HFFc6 (cell line): ENCODE measurements at places on chromosomes 6 and 20.

GRCh38 chr6:5424726-5425125, 163.4 kb downstream of the FARS2 start:
- DNase-seq, result no peak

- no peak for DNase-seq
Observed at GRCh38 chr6:109458774-109459531, 3.4 kb upstream of the MICAL1 start.

- no peak for DNase-seq
Observed at GRCh38 chr6:73169111-73169510, 56.2 kb downstream of the KHDC1L start.

DNA sequence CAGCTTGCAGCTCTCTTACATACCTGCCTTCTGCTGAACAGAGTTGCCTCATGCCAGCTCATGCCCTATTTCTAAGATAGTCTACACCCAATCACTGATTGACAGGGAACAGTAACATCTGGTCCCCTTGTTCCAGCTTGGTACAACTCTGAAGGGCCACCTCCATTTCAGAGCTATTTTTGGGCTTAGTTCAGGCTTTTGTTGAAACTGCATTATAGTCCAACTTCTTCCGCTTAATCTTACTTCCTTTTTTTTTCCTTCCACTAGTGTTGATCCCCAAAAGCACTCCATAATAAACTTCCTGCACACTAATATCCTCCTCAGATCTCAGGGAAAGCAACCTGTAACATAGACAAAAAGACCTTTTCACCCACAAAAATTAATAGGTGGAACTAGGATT, 65.7 kb upstream of the TNFRSF21 start:
- no peak for DNase-seq

DNA sequence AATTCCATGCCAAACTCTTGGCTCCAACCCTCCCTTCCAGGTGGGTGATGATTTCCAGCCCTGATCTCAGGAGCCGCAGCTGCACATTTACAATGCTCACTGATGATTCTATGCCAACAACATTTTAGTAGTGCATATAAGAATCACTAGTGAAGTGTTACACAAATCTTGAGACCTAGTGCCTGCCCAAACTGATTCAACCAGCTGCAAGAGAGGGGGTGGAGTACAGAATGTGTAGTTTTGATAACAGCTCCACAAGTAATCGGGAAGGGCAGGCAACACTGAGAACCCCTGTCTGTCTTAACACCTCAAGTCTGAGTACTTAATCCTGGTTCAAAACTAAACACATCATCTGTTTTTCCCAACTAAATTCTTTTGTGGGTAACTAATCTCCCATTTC, 91.7 kb downstream of the PRDM1 start:
- DNase-seq, result no peak

DNA sequence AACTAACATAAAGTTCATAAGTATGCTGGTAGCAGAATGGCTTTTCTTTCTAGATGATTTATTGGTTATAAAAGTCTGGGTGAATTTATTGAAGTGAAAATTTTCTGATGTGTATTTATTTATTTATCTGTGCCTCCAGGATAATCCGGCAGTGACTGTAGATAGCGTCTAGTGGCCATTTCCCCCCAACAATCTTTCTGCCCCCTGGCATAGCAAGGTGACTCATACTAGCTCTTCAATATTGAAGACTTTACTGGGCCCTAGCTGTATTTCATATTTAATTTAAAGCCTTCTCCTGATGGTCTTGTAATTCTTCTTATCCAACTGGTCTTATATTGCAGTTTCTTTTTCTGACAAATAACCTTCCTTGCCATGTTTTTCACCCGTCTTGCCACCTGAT, 154.1 kb upstream of the SGK1 start:
- no peak for DNase-seq

DNA sequence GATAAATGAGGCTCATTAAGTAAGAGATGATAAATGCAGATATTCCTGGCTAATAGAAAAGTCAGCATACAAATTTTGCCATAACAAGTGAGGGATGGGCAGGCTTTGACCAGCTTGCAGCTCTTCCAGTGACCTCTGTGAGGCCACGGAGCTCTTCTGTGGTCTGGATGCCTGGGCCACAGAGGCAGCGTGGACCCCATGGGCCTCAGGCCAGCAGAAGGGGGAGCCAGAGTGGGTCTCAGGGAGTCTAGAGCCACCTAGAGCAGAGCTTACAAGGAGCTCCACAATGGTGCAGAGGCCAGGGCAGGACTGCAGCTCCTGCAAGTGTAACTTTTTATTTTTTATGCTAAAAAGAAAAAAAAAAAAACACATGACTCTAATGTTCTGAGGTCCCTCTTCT, 165.1 kb downstream of the ARID1B start:
- DNase-seq, result no peak

- no peak for DNase-seq
Observed at GRCh38 chr6:16389642-16390041, 151.3 kb downstream of the GMPR start.

GRCh38 chr6:84346372-84346771, 118.9 kb upstream of the CEP162 start:
- DNase-seq, result no peak

DNA sequence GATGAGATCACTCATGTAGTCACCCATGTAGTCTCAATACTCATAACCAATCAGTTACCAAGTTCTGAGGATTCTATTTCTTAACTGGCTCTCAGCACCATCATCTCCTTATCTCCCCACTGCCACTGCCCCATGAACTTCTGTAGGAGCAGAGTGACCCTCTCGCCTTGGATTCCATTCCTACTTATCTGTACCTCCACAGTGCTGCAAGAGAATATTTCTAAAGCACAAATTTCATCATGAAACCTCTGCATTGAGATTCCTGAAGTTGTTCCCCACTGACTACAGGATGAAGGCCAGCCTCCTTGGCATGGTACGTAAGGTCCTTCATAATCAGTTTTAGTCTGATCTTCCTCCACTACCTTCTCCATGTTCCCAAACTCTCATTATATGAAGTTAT, 34.8 kb downstream of the BACH2 start:
- no peak for DNase-seq

DNA sequence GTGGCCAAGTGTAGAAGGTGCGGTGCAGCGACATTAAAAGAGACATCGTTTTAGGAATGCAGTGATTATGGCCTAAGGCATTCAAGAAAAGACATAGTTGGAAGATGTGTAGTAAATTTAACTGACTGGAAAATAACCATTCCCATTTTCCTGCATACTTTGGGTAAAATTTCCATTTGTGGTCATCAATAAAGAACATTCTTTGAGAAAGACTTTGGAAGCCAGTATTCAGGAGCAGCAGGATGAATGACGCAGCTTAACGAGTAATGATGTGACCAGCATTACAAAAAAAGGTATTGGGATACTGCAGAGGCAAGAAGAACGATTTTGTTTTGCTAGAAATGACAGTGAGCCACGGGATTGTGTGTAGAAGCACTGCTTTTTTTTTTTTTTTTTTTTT, 7.0 kb upstream of the RWDD1 start:
- DNase-seq, result peak; percentile 83

DNA sequence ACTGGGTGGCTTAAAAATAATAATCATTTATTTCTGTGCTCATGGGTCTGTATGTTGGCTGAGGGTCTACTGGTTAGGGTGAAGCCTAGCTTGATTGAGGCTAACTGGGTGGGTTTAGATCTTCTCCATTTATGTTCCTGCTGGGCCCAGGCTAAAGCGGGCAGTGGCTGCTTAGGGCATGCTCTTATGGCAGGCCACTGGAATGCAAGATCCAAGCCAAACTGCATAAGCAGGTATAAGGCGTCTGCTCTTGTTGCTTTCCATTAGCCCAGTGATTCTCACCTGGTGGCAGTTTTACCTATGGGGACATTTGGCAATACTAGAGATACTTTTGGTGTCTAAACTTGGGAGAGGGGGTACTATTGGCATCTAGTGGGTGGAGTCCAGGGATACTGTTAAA, 44.5 kb downstream of the QKI start:
- DNase-seq, result no peak

- DNase-seq, result no peak
Observed at GRCh38 chr6:53792973-53793317, 1.9 kb upstream of the LRRC1 start.

GRCh38 chr6:30895343-30895742, 11.0 kb downstream of the DDR1 start:
- DNase-seq, result no peak

DNA sequence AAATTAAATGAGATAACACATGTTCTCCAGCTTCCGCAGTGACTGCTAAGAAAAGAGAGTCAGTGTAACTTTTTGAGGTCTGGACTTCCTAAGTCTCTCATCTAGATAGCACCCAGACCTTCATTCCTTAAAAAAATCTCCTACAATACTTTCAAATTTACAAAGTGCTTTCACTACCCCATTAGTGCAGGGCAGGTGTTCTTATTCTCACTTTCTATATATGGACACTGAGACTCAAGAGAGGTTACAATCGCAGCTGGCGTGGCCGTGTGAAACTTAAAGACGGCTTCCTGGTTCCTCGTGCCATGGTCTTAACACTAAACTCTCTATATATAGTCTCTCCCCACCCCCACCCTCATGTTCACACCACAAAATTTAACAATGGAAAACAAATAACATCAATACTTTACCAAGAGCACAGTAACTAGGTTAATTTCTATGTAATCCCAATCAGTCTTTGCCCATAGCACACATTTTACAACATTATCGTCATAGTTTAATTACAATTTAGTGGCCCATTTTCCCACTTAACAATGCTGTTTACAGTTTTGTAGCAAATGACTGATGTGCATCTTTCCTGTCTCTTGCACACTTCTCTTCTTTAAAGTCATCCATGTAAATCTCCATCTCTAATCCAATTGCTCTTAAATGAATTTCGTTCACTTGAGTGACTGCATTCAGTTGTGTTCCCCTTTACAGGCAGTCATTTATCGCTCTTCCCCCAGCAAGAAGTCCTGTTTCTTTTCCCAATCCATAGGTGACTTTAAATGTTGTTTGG, 78.8 kb upstream of the ARID1B start:
- DNase-seq, result no peak

DNA sequence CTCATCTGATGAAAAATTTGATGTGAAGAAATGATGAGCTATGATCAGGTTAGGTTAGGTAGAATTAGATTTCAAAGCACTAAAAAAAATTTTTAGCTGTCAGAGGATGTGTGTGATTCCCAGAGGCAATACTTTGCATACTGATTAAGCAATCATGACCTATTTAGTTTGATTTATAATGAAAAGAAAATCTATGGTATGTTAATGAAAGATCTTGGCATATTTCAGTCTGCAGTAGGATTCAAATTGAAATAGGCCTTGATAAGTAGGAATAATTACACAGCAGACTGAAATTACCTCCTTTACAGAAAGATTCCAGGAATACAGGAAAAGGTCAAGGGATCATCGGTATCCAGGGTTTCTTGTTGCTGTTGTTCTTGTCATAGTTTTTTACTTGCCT, 69.3 kb downstream of the HDDC2 start:
- DNase-seq, result peak; percentile 52

- DNase-seq, result no peak
Observed at GRCh38 chr6:43090559-43090956, 14.4 kb downstream of the PTK7 start.

GRCh38 chr6:38021571-38021970, 202.0 kb downstream of the ZFAND3 start:
- no peak for DNase-seq

DNA sequence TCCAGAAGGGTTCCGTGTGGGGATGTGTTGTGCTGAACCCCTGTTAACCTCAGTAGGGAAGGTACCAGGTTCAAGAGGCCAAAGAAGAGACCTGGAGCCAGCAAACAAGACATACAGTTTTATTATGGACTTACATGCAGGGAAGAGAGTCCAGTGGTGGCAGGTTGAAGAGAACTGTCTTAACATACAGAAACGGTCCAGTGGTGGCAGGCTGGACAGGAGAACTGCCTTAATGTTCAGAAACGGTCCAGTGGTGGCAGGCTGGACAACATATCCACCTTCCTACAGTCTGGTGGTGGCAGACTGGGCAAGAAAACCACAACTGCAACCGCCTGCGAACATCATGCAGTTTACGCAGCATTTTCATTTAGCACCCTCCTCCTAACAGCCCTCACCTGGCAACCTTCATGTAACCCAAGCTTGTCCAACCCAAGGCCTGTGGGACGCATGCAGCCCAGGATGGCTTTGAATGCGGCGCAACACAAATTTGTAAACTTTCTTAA, 75.9 kb downstream of the PHACTR3 start:
- no peak for DNase-seq

DNA sequence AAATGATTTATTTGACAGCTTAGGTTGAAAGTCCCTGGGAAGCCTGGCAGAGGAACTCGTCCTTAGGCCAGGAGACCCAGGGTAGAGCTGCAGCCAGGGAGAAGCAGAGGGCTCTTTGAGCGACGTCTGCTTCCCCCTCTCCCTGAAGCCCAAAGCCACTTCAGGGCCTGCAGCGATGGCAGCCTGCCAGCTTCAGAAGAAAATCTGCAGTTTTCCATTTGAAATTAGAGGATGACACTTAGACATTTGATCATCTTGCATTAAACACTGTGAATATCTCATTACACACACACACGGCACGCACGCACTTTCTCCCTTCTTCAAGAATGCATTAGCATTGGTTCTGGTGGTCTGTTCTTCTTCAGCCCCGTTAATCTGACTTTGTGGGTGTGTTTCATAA, 96.5 kb downstream of the PLEKHG1 start:
- no peak for DNase-seq

GRCh38 chr6:87397656-87398055, 10.1 kb upstream of the CFAP206 start:
- DNase-seq, result no peak

DNA sequence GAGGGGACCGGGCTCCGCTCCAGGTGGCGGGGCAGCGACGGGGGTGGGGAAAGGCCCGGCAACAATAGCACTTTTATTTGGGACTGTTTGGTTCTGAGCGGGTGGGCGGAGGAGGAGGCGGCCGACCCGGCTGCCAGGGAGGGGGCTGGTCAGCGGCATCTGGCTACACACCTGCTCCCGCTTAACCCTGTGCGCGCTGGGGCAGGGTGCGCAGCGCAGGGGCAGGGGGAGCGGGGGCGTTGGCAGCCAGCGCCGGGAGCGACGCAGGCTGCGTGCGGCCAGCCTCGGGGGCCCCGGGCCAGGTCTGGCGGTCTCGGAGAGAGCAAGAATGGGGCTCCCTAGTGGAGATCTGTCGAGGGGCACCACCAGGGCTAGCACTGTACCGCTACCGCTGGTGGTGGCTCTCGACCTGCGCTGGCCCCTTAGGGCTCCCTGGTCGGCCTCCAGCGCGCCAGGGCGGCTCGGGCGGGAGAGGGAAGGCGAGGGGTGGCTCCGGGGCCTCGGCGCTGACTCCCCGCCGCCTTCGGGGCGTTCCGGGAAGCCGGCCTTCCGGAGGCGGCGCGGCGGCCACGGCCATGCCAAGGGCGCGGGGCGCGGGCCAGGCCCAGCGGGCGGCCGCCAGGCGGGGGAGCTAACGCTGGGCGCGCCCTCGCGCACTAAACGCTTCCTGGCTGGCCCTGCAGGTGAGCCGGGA, 92.4 kb downstream of the NCR2 start:
- DNase-seq, result no peak

GRCh38 chr6:55250400-55250799, 76.1 kb downstream of the HCRTR2 start:
- DNase-seq, result no peak

GRCh38 chr6:43376551-43376981, 7.1 kb upstream of the ZNF318 start:
- DNase-seq, result peak; percentile 17

- no peak for DNase-seq
Observed at GRCh38 chr6:148757944-148758480, 11.2 kb downstream of the UST start.
